ENCODE measurements at places on chromosomes 2 and 18.

DNA sequence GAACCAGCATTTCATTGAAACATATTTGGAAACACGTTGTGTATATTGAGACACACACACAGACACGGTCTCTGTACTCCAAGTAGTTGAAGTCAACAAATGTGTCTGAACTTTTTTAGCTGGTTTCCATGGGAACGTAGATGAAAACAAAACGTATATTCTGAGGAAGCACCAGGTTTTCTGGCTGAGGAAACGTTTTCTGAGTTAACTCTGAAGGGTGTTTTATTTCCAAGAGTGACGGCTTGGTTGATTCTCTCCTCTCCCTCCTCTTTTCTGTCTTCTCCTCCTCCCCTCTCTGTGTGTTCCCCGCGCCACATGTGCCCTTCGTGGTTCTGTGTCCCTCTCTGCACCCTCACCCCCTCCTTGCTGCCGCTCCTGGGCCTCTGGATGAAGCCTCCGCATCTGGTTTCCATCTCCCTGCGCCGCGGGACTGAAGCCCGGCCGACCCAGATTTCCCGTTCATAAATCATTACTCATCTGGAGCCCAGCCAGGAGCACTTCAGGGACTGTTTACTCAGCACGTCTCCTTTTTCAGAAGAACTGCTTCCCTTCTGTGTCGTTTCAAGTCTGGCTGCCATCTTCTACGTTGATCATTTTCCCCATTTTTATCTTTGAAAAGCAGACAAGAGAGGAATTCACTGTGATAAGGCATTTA, 122.7 kb downstream of the COL6A3 start:
- DNase-seq, result no peak

DNA sequence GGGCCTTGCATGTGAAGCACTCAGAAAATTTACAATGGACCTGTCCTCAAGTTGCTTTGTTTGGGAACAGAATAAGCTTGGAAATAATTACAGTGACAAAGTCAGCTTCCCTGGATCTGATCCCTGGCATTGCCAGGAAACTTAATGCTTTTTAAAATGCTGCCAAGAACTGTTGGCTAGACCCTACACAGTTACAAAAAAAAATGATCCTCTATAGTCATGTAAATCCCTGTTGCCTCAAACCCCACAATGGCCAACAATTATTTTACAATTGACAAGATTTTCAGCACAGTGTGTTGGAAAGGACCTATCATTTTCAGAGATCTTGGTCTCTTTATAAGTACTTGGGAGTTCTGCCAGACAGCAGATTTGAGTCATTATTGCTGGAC, 470.4 kb upstream of the ACVR2A start:
- DNase-seq, result no peak

DNA sequence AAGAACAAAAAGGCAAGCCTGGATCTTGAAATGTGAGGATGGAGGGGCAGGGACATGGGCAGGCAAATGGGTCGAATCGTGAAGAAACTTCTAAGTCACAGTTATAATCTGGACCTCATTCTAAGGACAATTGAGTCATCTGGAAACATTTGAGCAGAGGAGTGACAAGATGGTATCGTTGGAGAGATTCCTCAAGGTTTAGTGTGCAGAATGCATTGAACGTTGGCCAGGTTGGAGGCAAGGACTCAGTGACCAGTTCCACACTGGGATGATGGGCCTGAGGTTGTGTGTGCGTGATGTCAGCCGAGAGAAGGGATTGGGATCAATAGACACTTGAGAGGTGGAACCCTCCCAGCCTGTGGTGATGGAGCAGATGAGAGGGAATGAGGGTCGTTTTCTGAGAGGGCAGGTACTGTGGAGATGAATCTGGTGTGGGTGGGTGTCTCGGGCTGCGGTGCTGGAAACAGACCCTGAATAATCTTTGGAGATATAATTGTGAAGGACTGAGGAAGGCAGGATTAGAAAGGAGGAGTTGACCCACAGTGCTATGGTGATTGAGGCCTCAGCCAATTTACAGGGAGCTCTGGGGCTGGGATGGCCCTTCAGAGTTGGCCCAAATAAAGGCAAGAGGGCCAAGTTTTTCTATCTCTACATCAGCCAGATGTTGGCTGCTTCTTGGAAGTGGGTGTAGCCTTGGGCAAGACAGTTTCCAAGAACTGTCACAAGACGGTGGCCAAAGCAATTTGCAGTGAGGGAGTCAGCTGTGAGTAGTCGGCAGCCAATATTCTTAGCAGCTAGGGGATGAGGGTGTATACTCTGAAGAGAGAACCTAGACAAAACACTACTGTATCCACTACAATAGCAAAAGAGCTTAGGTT, 5.8 kb upstream of the ZNF532 start:
- DNase-seq, result no peak

DNA sequence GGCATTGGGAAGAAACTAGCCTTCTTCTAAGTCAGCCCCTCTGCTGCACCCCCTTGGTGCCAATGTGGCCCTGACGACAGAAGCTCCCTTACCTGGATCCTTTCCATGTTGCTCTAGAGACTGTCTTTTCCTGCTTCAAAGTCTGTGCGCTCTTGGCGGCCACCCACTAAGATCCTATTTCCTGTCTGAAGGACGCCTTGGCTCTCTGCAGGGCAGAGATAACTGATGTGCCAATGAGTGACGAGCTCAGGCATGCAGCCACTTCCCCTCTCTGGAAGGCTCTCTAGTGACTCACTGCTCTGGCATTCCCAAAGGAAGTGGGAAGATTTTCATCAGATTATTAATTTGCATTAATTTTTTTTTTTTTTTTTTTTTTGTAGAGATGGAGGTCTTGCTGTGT, 273.5 kb downstream of the CDH20 start:
- DNase-seq, result peak; percentile 87

DNA sequence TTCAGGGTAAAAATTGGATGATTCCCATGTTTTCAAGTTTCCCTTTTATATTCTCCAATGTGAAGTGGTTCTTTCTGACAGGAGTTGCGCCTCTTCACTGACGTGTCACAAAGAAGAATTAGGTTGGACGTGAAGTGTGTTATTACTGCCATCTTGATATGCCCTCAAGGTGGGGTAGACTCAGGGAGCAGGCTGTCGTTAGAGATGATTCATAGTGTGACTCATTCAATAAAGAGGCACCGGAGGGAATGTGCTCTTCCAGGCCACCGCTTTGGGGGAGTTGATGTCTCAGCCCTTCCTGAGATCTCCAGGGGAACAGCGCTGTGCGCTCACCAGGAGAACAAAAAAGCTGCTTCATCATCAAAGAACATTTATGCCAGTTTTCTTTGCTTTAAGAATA, 3.6 kb upstream of the DGKD start:
- DNase-seq, result no peak

GRCh38 chr2:200311139-200311538, 4.6 kb downstream of the SPATS2L start:
- no peak for DNase-seq

GRCh38 chr2:225113371-225114015, 71.2 kb upstream of the DOCK10 start:
- DNase-seq, result no peak

- no peak for DNase-seq
These were observed 30.1 kb downstream of the HRH4 start for GRCh38 chr18:24490539-24490938.

- DNase-seq, result no peak
These were observed 64.7 kb upstream of the GLI2 start for GRCh38 chr2:120670771-120671480.

DNA sequence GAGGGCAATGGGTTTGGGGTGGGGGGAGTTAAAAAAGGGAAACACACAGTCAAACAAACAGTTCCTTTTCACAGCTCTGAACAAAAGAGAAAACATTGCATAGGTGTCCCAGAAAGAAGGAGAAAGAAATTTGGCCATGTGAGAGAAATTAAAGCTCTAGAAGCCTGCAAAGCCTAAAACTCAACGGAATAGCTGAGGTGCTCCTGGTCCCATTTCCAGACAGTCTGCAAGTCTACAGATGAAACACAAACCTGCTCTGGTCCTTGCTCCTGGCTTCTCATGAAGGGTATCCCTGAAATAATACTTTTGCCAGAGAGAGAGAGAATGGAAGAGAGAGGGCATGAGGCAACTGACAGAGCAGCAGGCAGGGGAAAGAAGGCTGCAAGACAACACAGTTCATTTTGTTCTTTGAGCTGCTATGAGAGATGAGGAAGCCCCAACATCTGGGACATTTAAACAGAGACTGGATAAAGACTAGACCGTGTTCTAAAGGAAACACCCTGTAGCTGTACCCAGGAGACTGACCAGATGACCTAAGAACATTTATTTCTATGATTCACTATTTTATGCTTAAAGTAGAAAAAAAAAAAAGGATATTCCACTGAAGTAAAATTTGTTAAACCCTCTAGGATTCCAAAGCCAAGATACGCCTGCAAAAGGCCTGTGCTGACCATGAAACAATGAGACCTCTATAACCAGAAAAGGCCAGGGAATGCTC, 57.3 kb upstream of the CYP26B1 start:
- no peak for DNase-seq

DNA sequence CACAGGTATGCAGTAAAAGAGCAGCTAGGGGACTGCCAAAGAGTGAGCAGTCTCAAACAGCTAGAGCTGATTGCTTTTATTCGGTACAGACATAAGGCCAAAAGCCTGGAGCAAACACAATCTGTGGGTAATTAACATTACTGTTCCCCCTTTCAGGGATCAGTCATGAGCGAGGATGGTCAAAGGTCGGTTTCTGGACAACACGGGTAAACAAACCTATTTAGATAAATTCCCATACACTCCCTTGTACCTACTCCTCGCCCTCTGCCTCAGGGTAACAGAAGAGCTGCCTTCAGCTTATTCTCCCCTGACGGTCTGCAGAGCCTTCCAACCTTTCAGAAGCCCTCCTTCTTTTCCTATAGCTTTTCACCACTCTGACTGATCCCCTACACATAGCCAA, 586.0 kb downstream of the SUCLG1 start:
- DNase-seq, result no peak

DNA sequence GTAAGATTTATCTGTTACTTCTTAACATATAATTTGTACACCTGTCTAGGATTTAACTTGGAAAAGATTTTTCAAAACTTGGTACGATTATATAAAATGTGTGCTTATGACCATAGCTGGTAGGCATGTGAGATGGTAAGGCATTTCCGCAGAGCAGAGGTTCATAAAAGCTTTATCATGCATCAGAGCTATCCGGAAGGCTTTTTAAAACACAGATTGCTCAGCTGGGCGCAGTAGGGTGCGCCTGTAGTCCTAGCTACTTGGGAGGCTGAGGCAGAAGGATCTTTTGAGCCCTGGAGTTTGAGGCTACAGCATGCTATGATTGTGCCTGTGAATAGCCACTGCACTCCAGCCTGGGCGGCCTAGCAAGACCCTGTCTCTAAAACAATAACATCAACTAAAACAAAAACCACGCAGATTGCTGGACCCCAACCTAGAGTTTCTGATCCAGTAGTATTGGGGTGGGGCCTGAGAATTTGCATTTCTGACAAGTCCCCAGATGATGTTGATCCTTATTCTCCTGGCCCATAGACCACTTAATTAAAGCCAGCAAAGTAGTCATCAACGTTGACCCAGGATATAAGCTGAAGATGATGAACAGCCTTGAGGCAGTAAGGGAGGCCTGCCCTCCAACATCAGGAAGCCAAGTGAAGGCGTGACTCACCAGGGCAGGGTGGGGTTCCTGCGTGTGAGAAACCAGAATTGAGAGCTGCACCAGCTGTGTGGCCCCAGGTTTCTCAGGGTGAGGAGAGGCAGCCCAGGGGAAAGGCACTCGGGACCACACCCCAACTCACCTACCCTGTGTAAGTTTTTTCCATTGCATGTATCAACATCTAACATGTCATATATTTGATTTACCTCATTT, 21.6 kb upstream of the SLC20A1 start:
- DNase-seq, result no peak

- no peak for DNase-seq
These were observed 59.9 kb downstream of the USP37 start for GRCh38 chr2:218508299-218508698.

DNA sequence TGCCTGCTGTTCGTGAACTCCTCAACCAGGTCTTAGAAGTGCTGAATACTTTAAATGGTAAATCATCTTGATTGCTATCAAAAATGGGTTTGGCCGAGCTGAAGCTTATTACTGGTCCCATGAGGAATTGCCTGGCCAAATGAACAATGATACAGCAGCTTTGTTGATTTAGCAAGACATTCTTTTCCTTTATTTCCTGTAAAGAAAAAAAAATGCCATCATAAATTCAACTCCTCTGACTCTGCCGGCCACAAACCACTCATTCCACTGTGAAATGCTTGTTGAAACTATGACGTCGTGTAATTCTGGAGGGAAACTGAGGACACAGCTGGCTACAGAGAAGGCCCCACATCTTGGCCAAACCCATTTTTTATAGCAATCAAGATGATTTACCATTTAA, 74.2 kb upstream of the ID2 start:
- no peak for DNase-seq

DNA sequence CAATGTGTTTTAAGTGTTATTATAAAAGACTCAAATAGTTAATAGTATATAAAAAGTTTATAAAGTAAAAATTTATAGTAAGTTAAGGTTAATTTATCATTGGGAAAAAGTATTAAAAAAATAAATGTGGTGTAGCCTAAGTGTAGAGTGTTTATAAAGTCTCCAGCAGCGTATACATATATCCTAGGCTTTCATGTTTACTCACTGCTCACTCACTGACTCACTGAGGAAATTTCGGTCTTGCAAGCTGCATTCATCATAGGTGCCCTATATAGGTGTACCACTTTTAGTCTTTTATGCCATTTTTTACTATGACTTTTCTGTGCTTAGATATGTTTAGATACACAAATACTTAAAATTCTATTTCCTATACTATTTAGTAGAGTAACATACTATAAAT, 866.0 kb downstream of the CBLN2 start:
- DNase-seq, result no peak

All from cerebellar nuclear complex (tissue), 1 donor.